Stimulated activated CD4-positive, alpha-beta T cell treated with anti-CD3 and anti-CD28 coated beads, Interleukin-1b, Interleukin-23, amount 100 ng/mL, for 1 hour (primary cell): ENCODE measurements at places on chromosomes 2 and 18.

- no peak for DNase-seq
Measured at GRCh38 chr2:127901339-127902056, 15.7 kb upstream of the AMMECR1L start.

GRCh38 chr2:28393114-28393836, 617 bp downstream of the FOSL2 start:
- DNase-seq: no peak

DNA sequence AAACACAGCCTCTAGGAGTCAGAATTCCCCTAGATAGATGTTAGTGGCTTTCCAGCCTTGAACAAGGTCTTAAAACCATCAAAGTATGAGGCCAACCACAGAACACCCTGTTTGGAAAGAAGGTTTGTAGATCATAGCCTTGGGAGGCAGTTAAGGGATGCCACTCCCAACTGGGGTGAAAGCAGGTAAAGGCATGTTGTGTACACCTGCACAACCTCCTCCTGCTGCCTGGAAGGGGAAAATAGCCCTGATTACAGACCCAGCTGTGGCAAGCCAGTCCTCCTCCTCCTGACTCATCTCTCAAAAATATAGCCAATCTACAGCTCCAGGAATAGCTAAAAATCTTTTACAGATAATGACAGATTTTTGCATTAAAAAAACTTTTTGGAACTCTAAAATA, 108.1 kb downstream of the RBM43 start:
- no peak for DNase-seq

- no peak for DNase-seq
Measured at GRCh38 chr2:97751752-97752151, 38.4 kb downstream of the ZAP70 start.

DNA sequence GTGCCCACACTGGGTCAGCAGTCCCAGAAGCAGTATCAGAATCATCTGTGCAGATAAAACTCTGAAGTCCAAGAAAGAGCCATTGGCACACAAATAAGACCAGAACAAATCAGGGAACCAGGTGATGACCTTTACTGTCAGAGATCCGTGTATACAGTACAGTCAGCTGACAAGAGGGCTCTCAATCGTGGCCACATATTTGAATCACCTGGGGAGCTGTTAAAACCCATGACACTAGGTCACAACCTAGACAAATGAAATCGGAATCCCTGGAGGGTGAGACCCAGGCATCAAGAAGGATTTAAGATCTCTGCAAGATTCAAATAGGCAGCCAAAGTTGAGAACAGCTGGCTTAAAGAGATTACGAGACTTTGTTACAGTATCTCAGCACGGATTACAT, 807.1 kb downstream of the RNF144A start:
- DNase-seq: no peak

DNA sequence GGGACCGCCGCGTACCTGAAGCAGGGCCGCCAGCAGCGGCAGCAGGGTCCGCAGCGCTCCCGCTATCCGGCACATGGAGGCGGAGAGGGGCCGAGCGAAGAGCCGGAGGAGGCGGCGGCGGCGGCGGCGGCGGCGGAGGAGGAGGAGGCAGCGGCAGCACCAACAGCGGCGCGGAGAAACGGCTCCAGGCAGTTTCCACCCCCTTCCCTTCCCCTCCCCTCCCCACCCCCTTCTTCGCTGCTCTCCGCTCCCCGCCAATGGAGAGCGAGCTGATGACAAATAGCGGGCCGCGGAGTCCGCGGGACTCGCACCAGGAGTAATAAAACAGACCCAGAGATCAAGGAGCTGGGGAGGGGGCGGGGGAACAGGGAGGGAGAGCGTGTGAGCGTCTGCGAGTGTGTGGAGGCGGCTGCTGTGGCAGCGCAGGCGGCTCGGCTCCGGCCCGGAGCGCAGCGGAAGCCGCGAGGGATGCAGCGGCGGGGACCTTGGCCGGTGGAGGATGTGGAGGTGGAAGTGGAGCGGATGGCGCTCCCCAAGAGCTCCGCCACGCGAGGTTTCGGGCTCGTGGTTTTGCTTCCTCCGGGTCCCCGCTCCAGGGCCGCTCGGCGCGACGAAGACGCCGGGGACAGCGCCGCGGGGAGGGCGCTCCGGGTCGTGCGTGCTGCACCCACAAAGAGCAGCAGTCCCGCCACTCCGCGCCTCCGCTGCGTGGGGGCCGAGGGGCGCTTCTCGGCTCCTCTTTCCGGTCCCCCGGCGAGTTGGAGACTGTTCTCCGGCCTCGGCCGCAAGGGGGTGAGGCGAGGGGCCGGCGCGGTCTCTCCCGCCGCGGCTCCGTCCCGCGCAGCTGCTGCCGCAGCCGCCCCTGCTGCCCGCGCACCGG, at the start of gene CDH2:
Gene CDH2, minus strand, starts transcription at position 183 of the 880 bp plus-strand sequence. Its CDS starts 108 bp downstream, at position 75.
- no peak for DNase-seq

GRCh38 chr2:135743860-135744259, 2.2 kb downstream of the UBXN4 start:
- DNase-seq: no peak

DNA sequence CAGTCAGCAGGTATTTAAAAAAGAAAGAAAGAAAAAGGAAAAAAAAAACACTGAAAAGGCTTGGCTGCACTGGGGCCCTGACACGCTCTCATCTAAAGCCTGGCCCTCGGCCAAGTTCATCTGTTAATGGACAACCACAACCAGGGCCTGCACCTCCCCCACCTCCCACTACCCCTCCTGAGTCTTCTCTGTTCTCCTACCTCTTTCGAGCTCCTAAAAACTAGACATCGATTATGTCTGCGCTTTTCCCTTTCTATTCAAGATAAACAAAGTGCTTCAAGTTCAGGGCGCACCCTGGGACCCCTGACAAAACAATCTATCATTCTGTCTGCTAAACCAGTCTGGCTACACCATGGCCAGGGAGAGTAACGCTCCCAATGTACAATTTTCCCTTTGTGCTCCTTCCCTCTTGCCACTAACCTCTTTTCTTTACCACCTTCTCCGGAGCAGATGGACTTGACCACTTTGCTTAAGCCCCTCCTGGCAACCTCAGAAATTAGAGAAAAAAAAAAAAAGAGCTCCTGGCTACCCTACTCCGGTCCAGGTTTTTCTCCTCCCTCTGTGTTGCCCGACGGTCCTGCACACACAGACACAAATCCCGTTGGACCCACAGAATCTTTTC, 22.7 kb downstream of the BCL11A start:
- DNase-seq: no peak

- no peak for DNase-seq
Measured at GRCh38 chr2:148338541-148338940, 306.0 kb upstream of the EPC2 start.

DNA sequence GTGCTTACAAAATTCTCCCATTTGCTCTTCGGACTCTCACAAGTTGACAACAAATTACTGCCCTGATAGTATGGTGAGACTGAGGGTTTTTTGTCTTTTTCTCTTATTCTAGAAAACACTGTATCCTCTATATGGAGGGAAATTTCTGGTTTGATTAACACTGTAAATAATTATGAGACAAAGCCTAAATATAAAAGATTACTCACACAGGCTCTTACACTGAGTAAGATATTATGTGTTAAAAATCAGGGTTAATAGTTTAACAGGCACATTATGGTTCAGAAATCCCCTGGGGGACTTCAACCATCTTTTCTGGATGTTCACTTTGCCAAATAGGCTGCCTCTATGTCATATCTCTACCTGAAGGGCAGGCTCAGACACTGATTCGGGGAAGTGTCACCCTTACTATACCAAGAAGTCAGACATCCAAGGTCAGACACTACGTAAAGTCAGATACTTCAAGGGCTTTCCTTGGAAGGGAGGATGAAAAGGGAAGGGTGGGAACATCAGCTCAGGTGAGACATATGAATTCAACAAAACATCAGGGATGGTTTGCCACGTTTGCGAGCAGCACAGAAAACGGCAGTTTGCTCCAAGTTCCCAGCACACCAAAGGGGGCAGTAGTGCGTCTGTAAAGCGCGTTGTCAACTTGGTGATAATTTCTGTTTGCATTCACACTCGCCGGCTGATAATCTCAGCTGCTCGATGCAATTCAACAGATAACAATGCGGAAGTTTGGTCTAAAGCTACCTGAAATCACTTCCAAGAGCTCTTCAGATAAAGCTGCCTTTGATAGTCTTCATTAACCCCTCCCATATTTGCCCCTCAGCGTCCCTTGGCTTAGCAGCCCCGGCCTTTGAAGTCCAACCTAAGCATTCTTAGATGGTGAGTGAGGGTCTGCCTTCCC, 972 bp upstream of the RASGRP3 start:
- DNase-seq: peak; percentile 51

DNA sequence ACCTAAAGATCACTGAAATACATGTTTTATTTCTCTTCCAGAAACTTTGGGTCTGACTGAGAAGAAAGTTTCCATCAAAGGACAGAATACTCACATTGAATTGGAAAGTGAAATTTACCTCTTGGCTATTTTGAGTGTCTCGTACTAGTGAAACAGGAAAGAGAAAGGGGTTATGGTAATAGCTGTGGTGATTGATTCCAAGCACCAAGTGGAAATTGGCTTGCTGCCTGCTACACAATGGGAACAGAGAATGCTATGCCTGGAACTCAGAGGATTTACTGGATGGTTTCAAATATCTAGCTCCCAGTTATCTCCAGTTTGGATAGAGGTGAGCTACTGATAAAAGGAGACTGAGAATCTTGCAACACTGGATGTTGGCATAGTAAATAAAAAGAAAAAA, 492.8 kb upstream of the FSIP2 start:
- DNase-seq: no peak

GRCh38 chr2:111106706-111107105, 14.0 kb upstream of the BCL2L11 start:
- no peak for DNase-seq

GRCh38 chr2:43041661-43042360, 184.6 kb downstream of the ZFP36L2 start:
- no peak for DNase-seq

- DNase-seq: no peak
Measured at GRCh38 chr2:66541646-66542045, 106.7 kb downstream of the MEIS1 start.

DNA sequence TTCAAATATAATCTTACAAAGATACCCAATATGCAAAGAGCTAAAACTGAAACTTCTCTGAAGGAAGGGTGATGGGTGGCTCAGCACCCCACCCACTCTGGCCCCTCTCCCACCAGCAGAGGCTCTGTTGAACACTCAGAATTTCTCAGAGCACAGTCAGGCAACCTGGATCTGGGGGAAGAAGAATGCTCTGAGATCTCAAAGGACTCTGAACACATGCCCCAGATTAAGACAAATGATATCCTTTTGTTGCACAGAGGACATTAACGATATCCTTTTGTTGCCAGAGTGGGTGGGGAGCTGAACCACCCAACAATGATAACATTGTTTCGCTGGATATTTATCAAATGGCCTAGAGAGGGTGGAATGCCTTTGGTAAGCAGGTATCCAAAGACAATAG, 104.8 kb downstream of the LBH start:
- DNase-seq: no peak

DNA sequence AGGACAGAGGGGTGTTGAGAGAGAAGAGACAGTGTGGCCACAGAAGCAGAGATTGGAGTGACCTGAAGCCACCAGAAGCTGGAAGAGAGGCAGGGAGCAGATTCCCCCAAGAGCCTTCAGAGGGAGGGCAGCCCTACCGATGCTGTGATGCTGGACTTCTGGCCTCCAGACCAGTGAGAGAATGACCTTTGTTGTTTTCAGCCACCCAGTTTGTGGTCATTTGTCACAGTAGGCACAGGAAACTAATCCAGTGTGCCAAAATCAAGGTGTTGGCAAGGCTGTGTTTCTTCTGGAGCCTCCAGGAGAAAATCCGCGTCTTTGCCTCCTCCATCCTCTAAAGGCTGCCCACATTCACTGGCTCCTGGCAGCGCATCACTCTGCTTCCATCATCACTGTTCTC, 15.4 kb downstream of the MAPRE3 start:
- no peak for DNase-seq

GRCh38 chr2:60806988-60807681, 51.1 kb downstream of the PAPOLG start:
- peak; percentile 29 for DNase-seq

DNA sequence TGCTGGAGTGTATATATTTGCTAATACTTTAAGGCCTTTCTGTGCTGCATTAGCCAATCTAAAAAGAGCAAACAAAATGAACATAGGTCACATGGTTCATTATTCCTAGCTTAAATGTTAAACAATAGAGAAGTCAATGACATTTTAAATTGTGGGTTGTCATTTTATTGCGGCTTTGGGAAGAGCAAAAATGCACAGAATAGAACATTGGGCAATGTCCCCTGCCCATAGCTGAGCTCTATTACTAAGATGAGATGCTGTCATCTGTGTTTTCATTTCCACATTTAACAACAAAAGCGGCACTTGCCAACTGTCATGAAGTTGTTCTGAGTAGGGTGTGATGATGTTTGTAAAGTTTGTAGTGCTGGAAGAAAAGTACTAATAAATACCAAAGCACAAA, 3.2 kb upstream of the VAPA start:
- no peak for DNase-seq

GRCh38 chr18:79479116-79479760, 83.5 kb downstream of the NFATC1 start:
- no peak for DNase-seq

- no peak for DNase-seq
Measured at GRCh38 chr2:222485367-222486211, 61.2 kb downstream of the SGPP2 start.

DNA sequence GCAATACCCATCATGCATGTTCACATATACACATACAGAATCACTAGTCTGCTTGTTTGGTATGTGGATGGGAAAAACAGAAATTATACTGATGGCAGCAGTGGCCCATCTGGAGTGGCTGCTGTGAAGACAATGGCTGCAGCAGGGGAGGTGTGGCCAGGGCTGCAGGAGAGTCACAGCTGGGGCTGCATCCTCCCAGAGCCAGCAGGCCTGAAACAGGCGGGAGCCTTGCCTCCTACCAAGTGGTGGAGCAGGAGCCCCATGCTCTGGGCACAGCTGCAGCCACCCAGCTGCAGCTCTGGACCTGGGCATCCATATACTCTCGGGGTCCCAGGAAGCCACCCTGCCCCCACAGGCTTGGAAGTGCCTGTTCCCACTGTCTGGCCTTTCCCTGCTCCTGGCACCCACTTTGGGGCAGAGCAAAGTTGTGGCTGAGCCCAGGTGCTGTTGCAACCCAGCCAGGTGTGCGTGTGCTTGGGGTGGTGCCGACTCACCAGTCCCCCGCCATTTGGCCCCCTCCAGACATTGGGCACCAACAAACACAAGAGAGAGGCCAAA, 136.6 kb downstream of the SPAG16 start:
- DNase-seq: no peak

DNA sequence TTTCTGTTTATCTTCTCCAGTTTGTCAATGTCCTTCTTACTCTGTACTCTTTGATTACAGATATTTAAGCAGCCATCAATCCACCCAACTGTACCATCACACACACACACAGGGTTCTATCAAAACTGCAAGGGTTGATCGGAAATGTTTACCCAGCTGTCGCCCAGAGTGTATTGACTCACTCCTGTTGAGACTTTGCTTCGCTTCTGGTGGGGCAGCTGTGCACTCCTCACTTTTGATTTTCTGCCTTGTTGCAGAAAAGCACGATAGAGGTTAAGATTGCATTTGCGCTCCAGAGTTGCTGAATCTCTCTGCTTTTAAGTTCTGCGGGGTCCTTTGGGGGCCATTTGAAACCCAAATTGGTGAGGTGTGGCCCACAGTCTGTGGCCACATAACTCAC, 216.2 kb downstream of the SETBP1 start:
- DNase-seq: no peak
